Vagina (tissue), 2 donors: ENCODE measurements at places on chromosomes 1 and 21.

DNA sequence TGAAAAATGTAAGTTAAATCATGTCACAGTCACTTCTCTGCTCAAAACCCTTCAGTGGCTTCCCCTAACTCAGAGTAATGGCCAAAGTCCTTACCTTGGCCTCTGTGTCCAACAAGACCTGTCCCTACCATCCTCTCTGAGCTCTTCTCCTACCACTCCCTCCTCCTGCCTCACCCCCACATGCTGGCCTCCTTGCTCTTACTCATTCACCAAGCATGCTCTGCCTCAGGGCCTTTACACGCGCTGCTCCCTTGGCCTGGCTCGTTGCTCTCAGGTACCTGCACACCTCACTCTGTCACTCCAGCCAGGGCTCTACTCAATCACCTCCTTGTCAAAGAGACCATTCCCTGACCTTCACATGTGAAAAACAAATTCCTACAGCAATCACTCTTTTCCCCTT, 54.2 kb downstream of the SEC16B start:
- no peak for DNase-seq

DNA sequence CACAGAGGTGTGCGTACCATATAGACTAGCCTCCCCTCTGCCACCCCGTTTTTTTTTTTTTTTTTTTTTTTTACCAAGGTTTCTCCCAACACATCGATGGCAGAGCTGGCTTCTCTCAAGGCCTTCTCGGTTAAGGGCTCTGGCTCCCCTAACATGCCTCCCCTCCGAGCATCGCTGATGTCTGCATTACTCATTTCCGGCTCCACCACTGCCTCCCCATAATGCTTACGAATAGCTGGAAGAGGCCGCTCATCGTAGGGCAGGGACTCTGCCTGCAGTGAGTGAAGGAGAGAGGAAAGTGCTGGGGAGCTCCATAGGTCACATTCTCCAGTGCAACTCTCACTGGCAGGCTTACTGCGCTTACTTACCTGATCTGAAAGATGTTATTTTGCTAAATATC, 20.6 kb downstream of the CEP104 start:
- no peak for DNase-seq

DNA sequence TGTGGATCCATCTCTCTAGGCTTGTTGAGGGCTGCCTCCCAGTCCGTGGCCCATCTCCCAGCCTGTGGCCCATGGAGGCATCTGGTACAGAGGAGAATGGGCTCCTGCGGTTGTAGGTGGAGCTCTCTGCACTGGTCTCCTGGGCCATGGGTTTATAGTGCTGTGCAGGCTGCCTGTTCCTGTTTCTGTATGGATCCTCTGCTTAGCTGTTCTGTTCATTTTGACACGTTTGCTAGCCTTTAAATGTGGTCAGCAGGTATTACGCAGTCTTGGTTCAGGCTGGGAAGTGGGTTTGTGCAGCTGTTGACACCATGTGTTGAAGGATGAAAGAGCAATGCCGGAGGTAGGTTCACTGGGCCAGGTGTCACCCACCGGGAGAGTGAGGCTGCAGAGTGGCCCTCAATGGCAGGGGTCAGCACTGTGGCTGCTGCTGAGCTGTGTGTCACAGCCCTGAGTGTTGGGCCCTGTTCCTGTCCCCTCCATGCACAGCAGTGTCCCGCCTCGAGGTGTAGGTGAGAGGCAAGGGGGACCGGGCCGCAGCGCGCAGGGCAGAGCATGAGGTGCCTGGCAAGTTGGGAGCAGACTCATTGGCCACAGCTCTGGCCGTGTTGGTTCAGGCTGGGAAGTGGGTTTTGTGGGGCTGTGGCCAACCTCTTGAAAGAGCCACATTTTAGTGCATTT, 39.0 kb downstream of the SNAP47 start:
- DNase-seq = no peak

GRCh38 chr21:41767606-41768436, 969 bp upstream of the RIPK4 start:
- DNase-seq = no peak

DNA sequence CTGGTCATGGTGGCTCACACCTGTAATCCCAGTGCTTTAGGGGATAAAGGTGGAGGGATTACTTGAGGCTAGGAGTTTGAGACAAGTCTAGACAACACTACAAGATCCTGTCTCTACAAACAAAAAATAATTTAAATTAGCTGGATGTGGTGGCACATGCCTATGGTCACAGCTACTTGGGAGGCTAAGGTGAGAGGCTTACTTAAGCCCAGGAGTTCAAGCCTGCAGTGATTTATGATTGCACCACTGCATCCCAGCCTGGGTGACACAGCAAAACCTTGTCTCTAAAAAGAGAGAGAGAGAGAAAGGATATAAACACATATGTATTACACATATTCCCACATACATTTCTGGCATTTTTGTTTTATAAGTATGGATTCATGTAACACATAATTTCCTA, 325.2 kb downstream of the DUSP10 start:
- no peak for DNase-seq

- no peak for DNase-seq
Observed at GRCh38 chr1:25182629-25183028, 49.7 kb downstream of the SYF2 start.

DNA sequence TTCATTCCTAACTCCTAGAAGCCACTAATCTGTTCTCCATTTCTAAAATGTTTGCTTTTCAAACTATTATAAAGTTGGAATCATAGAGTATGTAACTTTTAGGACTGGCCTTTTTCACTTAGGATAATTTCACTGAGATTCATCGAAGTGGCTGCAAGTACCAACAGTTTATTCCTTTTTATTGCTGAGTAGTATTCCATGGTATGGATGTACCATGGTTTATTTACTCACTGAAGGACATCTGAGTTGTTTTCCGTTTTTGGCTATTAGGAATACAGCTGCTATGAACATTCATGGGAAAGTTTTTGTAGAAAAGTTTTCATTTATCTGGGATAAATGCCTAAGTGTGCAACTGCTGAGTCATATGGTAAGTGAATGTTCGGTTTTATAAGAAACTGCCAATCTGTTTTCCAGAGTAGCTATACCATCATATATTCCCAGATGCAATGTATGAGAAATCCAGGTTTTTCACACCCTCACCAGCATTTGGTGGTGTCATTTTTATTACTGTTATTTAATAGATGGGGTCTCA, 66.3 kb downstream of the SLC27A3 start:
- DNase-seq = no peak

- no peak for DNase-seq
Observed at GRCh38 chr1:195019385-195019784, 1588.9 kb downstream of the KCNT2 start.

GRCh38 chr1:66685670-66686069, 66.6 kb upstream of the DYNLT5 start:
- DNase-seq = no peak

GRCh38 chr1:43549921-43550597, 19.4 kb downstream of the PTPRF start:
- no peak for DNase-seq

GRCh38 chr21:28177124-28177523, 815.6 kb downstream of the LTN1 start:
- no peak for DNase-seq

- no peak for DNase-seq
Observed at GRCh38 chr1:168834225-168834872, 105.3 kb upstream of the DPT start.

GRCh38 chr1:44830900-44831304, 12.2 kb downstream of the PTCH2 start:
- DNase-seq = no peak

- no peak for DNase-seq
Observed at GRCh38 chr21:45987121-45987711, 5.6 kb downstream of the COL6A1 start.

DNA sequence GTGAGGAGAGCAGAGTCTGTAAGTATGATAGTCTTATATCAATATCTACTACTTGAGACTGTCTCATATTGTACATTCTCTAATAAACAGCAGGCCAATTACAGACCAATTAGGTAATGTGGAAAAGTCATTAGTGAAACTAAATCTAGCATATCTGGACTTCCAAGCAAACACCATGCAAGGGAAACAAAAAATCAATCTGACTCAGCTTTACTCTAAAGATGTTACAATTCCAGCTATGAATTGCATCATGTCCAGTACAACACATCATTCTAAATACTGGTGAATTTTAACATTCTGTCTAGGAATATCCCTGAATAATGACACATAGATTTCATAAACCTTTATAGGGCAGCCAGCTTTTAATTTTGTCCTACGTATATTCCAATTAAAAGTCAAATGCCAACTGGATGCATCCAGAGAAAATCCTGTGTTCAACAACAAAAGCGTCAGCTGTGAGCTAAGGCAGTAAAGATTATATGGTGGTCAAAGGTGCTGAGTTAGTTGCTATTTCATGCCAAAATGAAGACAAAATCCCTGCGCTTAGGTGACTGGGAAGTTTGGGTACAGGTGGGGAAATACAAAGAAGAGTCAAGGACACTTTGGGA, 159.3 kb downstream of the TTLL7 start:
- DNase-seq = no peak

GRCh38 chr1:17084787-17085186, 31.0 kb upstream of the SDHB start:
- no peak for DNase-seq

DNA sequence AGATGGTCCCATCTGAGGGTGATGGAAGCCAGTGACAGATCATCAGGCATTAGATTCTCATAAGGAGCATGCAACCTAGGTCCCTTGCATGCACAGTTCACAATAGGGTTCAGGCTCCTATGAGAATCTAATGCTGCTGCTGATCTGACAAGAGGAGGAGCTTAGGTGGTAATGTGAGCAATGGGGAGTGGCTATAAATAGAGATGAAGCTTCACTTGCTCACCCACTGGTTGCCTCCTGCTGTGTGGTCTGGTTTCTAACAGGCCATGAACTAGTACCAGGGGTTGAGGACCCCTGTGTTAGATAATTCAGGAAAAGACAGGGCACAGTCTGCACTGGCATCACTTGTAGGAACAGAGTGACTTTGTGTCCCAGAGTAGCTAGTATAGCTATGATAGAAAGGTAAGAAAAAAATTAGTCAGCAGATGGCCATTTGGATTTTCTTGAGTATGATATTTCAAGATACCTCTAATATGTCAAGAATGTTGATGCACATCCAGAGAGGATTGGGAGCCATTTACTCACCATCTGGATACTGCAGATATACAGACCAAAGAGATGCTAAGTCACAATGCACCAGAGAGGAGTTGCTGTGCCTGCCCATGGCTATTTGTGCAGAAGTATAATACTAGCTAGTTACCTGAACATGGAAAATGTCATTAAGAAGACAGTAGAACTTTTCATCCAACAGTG, 53.6 kb downstream of the ADCY10 start:
- DNase-seq = no peak

DNA sequence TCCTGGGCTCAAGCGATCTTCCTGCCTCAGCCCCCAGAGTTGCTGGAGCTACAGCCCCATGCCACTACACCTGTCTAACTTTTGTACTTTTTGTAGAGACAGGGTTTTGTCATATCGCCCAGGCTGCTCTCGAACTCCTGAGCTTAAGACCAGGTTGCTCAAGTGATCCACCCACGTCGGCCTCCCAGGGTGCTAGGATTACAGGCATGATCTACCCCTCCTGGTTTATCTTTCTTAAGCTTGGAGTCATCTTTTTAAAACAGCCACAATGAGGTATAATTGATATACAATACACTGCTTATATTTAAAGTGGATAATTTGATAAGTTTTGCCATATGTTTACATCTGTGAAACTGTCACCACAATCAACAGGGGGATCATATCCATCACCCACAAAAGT, 25.4 kb upstream of the WDR26 start:
- no peak for DNase-seq

DNA sequence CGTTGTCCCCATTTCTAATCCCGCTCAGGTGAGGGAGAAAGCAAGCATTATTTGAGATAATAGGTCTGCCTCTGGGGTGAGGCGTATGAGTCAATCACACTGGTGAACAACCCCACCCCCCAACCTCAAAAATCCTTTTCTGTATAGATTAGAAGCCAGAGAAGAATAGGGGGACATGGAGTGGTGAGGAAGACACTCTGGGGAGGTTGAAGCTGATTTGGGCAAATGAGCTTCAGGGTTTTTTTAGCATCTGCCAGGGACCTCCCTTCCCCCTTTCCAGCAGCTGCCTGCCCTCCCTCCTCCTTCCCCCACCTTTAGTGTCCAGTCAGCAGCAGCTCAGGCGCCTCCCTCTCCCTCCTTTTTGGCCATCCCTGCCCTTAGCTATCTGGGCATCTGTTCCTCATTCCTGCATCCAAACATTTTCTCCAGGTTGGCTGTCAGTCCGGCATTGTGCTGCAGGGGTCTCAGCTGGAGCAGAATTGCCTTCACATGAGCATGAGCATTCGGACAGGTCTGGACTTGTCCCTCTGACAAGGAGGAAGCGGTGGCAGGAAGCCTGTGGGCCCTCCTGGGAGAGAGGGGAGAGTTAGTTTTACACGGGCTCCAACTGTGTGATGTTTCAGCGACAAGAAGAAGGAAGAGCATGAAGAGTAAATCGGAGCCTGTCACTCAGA, 30.8 kb upstream of the PTGFRN start:
- DNase-seq = no peak

GRCh38 chr1:223748405-223748772, 36.0 kb downstream of the CAPN2 start:
- DNase-seq = no peak

DNA sequence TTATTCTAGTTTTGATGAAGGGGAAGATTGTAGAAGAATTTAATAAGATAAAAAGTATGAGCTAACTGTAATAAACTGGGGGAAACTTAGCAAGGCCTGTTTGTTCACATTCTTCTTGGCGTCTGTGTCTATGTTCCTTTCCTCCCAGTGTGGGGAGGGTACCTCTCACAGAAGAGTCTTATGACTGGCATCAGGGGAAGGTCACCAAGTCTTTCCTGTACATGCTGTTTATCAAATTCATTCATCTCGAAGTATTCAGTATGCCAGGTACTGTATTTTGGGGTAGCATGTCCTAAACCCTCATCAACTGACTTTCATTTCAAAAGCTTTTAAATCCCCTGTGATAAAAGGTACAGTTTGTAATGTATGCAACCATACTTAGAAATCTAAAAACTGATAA, 78.4 kb downstream of the HS2ST1 start:
- no peak for DNase-seq

GRCh38 chr1:10607228-10607627, 132.5 kb downstream of the PEX14 start:
- no peak for DNase-seq

GRCh38 chr1:196178083-196178635, 430.1 kb downstream of the KCNT2 start:
- no peak for DNase-seq

- no peak for DNase-seq
Observed at GRCh38 chr1:119929643-119930315, 33.5 kb upstream of the ADAM30 start.

DNA sequence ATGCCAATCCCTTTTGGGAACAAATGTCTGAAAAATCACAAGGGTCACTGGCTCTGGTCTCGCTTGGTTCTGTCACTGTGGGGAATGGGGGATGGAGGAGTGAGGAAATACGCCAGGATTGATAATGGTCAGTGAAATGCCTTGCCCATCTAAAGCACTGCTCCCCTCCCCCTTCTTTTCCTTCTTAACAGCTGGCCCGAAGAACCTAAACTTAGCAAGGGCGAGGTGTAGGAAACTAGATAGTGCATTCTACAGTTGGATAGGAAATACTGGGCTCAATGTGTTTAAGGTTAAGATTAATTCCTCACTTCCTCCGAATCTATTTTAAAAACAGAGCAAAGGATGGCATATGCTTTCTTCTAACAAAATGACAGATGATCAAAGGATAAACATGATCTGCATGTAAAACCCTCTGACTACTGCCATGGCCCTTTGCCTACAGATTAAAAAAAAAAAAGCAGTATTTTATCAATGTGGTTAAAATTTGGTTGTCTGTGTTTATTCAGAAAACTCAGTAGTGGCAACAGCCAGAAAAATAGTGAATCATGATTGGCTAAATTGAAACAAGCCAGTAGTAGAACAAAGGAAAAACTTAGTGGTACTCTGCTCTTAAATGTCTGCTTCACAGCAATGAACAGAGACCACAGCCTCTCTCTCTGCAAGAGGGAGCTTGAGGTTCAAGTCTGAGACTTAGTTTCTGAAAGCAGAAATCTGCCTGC, 86.1 kb upstream of the VAV3 start:
- DNase-seq = no peak
